ENCODE measurements at places on chromosomes 4 and X.

GRCh38 chrX:68851082-68851481 lies 22.3 kb downstream of the EFNB1 start:
- DNase-seq: no peak

- no peak for DNase-seq
Measured at GRCh38 chrX:111119341-111119740, 23.4 kb downstream of the PAK3 start.

DNA sequence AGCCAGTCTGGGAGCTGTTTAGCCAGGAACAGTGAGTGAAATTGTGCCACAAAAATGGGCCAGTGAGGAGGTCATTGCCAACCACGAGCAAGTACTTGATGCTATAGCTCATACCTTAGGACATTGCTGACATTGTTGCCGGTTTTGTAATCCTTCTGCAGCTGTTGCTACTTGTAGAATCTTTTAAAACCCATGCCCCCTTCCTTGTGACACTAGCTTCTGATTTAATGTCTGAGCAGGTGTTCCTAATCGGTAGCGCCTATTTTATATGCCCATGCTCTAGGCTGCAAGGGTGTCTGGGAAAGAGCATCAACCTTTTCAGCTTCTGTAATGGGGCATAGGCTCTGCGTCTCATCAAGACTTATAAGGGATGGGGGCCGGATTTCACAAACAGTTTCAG lies 2.6 kb downstream of the POLA1 start:
- DNase-seq: no peak

- DNase-seq: no peak
Measured at GRCh38 chr4:73836373-73837279, at the start of gene CXCL6. Gene CXCL6, plus strand, starts transcription at chr4:73836678. Its CDS starts 73 bp downstream, at chr4:73836751.

- no peak for DNase-seq
Measured at GRCh38 chr4:37978248-37978924, 18.2 kb downstream of the PTTG2 start.

- no peak for DNase-seq
Measured at GRCh38 chr4:155614111-155614762, 52.4 kb upstream of the GUCY1A1 start.

GRCh38 chr4:145130130-145130529 lies 32.0 kb downstream of the ABCE1 start:
- no peak for DNase-seq

- DNase-seq: no peak
Measured at GRCh38 chr4:47913861-47914219, 543 bp downstream of the NFXL1 start.

- no peak for DNase-seq
Measured at GRCh38 chrX:23854122-23854521, 53.6 kb downstream of the APOO start.

- DNase-seq: no peak
Measured at GRCh38 chr4:118931786-118932185, 43.1 kb downstream of the SYNPO2 start.

- peak; percentile 10 for DNase-seq
Measured at GRCh38 chrX:11724122-11725017, 33.7 kb upstream of the MSL3 start.

DNA sequence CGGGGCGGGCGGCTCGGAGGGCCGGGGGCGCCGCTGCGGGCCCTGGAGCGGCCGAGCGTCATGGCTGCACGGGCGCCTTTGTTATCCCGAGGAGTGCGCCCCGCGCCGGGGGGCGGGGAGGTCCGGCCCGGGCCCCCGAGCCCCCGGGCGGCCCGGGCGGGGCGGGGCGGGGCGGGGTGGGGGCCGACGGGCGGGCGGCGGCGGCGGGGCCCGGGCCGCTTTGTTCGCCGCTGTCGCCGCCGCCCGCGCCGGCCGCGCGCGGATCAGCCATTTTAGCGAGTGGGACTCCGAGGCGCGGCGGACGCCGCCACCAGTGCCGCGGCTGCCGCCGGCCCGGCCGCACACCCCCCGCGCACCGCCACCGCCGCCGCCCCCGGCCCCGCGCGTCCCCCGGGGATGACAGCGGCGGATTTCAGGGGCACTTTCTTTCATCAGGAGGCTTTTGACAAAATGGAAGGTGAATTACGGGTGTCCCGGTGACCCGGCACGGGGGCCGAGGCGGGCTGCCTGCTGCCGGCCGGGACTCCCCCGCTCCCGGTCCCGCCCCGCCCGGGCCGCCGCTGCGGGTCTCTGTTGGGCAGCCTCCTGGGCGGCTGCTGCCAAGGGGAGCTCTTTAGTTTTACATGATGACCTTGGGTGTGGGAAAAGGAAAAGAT lies 1.2 kb downstream of the HMGB3 start:
- DNase-seq: no peak

DNA sequence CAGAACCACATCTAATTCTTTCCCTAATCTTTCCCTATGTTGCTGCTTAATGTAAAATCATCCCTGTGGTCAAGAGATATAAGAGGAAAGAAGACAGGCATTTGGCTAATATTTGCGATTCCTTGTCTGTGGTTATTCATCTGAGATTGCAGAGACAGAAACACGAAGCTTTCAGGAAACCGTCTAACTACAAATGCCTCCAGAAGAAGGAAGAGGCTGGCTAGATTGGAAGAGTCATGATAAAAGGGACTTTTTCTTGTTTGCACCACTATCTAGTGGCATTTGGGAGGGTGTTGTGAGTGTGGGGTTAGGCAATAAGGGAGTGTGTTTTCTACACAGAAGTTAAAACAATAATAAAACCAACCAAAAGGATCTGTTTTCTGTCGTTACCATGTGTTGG lies 43.9 kb downstream of the TMEM154 start:
- DNase-seq: no peak

DNA sequence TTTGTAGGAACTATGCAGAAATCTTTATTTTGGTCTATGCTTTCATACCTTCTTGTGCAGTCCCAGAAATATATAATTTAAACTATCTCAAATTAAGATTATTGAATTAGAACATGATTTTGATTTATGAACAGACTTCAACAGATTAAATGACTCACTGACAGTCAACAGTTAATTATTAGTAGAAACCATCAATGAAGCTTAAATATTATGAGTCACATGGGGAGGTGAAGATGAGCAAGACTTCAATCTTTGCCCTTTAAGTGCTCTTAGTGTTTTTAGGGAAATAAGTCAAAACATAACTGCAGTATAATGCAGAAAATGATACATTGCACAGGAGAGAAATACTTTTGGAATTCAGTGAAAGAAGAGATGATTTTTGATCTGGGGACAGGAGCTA lies 81.5 kb upstream of the BMP3 start:
- DNase-seq: no peak

DNA sequence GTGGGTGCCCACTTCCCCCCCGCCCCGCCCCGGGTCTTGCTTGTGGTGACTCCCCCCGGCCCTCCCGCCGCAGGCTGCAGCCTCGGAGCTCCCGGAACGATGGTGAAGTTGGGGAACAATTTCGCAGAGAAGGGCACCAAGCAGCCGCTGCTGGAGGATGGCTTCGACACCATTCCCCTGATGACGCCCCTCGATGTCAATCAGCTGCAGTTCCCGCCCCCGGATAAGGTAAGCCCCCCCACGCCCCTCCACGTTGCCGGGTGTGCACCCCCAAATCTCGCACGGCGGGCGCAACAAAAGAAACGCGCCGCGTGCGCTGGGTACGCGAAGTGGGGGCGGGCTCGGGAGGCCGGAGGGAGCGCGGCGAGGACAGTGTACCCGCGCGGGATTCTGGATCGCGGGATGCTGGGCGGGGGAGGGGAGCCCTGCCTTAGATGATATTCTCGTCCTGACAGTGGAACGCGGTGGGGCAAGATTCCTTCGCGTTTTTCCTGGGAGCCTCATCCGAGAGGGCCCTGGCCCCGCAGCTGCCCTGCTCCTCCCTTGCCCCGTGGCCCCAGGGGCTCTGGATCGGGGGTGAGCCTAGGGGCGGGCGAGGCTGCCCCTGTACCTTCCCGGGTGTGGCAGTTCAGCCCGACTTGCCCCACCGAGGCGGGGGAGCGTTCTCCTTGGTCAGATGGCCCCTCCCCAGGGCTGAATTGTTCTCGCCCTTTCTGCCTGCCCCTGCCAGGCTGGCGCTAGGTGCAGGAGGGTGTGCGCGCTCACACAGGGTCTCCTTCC lies 819 bp downstream of the NSG1 start:
- DNase-seq: no peak

- no peak for DNase-seq
Measured at GRCh38 chr4:80185787-80186548, 11.3 kb upstream of the PRDM8 start.

GRCh38 chr4:65021149-65021548 lies 611.9 kb upstream of the TECRL start:
- DNase-seq: no peak

GRCh38 chrX:74423289-74423998 lies 2.2 kb downstream of the SLC16A2 start:
- no peak for DNase-seq

- DNase-seq: no peak
Measured at GRCh38 chr4:170091069-170091696, 1.4 kb upstream of the AADAT start.

DNA sequence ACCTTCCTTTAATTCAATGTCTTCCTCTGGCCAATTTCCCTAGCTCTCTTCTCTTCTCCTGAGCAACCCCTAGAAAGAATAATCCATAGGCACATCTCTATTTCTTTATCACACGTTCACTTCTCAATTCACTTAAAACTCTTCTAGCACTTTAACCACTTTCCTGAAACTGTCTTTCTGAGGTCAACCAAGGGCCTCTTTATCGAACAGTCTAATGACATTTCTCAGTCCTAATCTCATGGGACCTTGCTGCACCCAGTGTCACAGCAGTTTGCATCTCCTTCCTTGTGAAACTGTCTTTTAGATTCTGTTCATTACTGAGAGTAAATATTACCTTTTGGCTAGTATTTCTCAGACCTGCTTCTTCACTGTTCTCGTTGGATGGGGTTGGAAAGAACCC lies 285.3 kb upstream of the RASGEF1B start:
- no peak for DNase-seq

DNA sequence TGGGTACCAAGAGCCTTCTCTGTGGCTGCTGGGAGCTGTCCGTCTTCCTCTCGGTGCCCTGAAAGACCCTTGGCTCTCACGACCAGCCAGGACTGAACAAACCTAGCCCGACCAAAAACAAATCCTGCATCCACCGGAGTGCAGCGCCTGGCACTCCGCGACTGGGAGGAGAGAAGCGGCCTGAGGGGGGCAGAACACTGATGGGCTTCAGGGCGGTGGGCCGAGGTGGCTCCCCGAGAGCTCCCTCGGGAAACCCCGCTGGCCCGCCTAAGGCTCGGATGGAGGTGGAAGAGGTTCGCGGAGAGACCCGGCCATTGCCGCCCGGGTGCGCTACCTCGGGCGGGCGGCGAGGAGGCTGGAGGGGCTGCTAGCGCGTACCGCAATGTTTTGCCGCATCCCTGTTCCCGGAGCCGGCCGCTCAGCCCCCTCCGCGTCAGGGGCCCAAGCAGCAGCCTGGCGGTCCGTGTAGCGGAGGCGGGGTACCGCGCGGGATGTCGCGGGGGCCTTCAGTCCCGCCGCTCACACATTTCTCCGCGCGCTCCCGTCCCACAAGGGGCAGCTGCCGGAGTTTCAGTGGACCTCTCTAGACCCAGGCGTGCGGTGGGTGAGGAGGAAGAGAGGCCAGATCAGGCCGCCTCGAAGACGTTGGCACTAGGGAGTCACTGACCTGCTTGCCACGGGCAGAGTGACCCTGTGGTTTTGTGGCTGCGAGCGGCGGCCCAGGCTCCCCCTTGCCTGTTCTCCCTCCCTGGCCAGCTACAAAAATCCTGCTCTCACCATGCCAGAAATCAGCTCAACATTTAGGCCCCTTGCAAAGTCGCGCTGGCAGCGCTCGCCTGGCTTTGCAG lies 2.2 kb downstream of the SLITRK4 start:
- no peak for DNase-seq

DNA sequence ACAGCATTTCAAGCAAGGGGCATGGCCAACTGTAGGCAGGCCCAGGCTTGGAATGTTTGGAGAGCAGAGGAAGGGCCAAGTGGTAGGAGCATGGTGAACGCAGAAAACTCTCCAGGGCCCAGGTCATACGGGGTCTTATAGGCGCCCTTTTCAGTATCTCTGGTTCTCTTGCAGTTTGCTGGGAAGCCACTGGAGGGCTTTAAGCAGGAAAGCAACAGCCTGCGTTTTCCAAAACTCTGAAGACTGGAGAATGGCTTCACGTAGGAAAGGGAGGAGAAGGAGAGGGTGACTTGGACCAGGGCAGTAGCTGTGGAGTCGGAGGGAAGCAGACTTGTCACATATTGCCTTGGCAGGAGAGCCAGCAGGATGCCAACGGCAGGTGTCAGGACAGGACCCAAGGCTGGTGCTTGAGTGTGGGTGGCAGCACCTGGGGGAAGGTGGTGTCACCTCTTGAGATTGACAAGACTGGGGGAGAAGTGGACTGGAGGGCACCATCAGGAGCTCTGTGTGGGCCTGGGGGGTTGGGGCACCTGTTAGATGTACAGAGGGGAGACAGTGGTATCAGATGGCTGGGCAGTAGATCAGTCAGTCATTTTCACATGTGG lies 21.9 kb downstream of the TKTL1 start:
- no peak for DNase-seq

GRCh38 chr4:114017120-114017917 lies 37.9 kb upstream of the ARSJ start:
- DNase-seq: no peak

DNA sequence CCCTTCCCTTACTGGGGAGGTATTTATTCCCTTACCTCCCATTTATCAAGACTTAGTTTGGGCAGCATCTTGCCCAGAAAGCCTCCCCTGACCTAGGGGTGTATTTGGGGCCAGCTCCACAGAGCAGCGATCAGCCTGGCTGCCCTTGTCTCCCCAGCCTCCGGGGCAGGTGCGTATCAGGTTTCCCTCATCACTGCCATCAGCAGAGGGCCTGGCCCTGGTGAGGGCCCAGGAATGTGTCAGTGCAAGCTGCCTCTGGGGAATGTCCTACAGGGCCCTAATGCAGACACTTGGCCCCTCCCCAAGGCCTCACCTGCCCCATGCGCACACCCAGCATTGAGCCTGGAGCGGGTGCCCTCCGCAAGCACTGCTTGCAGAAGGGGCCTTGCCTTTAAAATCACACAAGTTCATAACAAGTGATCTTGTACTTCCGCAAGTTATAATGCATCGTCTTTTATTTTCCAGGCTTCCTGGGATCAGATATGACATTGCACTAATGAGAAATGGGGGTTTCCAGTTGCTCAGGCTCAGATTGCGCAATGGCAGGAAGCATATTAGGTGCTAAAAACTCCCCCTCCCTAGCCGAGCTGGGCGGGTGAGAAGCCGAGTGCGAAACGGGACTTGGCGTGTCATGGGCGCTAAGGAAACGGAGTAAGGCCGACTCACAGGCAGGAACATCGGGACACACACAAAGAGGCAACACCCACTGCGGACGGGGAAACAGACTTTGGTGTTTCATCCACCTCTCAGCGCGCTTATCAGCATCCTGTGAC lies 25.4 kb upstream of the AFAP1 start:
- no peak for DNase-seq

DNA sequence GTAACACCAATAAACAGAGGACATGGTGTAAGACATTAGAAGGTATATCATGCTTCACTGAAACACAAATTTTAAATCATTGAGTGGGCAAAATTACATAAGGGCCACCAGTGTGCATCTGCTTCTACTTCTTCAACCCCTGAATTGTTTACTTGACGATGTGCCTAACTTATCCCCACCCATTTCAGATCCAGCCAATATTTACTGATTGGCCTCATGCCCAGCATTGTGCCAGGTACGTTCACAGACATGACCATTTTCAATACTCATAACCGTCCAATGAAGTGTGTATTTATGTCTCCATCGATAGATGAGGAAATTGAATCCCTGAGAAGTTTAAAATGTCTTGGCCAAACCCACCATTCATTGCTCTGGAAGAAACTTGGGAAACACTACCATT lies 208.3 kb upstream of the MID1 start:
- no peak for DNase-seq

- no peak for DNase-seq
Measured at GRCh38 chrX:155535866-155536265, 76.9 kb downstream of the TMLHE start.

- no peak for DNase-seq
Measured at GRCh38 chrX:46626566-46626965, 53.0 kb downstream of the CHST7 start.

Measured in HFF-Myc (cell line).